ENCODE measurements at places on chromosomes 11 and 22.
A peak's percentile ranks its signal among the peaks of the same experiment; 100 is the strongest.

GRCh38 chr11:107844041-107844440, 14.5 kb downstream of the SLC35F2 start:
- no peak for DNase-seq

DNA sequence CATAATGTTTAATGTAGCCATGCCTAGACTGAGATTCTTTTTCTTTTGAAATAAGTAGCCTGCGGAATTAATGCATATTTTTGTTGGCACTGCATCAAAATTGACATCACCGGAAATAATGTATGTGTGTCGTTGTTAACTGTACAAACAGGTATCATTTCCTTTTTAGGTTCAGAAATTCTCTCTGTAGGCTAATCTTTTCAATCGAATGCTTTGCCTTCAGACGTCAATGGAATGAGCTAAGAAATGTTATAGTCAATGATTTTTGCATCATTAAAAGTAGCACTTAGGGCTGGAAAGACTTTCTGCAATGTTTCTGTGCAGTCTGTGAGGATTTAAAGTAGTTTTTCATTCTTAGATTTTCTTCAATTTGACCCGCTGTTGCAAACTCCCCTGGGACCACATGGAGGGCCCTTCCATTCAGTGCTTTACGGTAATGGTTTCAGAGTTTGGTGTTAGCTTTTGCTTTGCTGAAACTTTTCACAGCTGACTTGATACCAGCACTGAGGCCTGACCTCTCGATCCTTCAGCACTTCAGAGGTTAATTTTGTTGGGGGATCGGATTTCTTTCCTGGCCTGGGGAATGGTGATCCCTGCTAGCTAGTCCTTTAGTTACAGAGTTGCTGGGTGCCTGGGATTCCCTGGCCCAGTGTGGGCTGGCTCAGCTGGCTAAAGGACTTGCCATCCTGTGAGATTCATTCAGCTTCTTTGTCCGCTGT, 137.8 kb downstream of the DBX1 start:
- DNase-seq: no peak

GRCh38 chr11:21560466-21560975, 632.4 kb upstream of the ANO5 start:
- no peak for DNase-seq

- no peak for DNase-seq
Observed at GRCh38 chr11:81211050-81211449, 1522.6 kb downstream of the FAM181B start.

DNA sequence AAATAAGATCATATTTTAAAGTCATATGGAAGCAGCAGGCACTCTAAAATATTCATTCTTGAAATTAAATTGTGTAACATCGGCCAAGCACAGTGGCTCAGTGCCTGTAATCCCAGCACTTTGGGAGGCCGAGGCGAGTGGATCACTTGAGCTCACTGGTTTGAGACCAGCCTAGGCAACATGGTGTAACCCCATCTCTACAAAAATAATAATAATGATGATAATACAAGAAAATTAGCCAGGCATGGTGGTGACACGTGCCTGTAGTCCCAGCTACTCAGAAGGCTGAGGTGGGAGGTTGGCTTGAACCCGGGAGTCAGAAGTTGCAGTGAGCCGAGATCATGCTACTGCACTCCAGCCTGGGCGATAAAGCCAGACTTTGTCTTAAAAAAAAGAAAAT, 77.4 kb downstream of the TRIM29 start:
- no peak for DNase-seq

- DNase-seq: peak; percentile 75
Observed at GRCh38 chr11:59560290-59560701, 49.0 kb downstream of the OR4D9 start.

DNA sequence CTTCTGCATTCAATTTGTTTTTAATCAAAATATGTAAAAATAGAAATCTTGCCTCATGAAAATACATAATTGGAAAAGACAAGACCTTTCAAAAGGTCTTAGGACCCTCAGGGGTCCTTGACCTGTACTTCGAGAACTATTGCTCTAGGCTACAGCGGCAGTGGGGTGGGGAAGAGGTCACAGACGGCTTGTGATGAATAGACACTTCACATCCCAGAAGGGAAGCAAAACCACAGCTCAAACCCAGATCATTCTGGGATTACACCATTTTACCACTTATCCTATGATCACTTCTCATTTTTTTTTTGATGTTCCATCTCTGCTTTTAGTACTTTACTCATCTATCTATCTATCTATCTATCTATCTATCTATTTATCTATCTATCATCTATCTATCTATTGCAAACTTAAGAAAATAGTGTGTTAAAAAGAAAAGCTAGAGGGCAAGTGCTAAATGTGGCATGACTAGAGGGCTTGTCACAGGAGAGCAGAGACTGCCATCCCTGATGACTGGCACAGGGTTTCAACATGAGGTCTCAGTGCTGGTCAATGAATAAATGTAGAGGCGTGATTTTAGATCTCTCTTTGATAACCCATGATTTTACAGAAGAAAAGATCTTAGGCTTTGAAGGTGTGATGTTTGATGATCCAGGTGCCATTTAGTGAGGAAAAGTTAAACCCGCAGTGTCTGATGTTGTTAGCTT, 37.1 kb downstream of the RNF141 start:
- DNase-seq: no peak

GRCh38 chr11:47534704-47535251, 18.2 kb downstream of the CELF1 start:
- DNase-seq: no peak

DNA sequence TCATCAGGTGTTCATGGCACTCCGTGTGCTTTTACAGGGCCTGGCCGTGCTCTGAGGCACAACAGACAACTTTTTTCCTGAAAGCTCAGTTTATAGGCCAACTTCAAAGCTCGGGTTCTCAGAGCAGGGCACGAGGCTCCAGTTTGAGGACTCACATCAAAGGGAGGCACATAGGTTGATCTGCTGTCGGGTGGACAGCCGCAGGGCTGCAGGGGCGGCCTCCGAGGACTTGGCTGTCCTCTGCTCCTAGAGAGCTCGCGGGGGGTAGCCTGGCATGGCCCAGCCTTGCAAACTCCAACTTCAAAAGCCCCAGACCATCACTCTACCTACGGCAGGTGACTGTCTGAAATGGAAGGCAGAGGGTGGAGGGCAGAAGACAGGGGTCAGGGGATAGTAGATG, 31.6 kb downstream of the C11orf58 start:
- DNase-seq: no peak

Data from CD8-positive, alpha-beta memory T cell (primary cell).